ENCODE measurements at places on chromosomes 6 and 20.
A peak's percentile ranks its signal among the peaks of the same experiment; 100 is the strongest.

GRCh38 chr20:46022411-46023147, 6.4 kb upstream of the SLC12A5 start:
- DNase-seq = no peak

GRCh38 chr20:40682104-40682981, 6.7 kb downstream of the MAFB start:
- DNase-seq = no peak

DNA sequence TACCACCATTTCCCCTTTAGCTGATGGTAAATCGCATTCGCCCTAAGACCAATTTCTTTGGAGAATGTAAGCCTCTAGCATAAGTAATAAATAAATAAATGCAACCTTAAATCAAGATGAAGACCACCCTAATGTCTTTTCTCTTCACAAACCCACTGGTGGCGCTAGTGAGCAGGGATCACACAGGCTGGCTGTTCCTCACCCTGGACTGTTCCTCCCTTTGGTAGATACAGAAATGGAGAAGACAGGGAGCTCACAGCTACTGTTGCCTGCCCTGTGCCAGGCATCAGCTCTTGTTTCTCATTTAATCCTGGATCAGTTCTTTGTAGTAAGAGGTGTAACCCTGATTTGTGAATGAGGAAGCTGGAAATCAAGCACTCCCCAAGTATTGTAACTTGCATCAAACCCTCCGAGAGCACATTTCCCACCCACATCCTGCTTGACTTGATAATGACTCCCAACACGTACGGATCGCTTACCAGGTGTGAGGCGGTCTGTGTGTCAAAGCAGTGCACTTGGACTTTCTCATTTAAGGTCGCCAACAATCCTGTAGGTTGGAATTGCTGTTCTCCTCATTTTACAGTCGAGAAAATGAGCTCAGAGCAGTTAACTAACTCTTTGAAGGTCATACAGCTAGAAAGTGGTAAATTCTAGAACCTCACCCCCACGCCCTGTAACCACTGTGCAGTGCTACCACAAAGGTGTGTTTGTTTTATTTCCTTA, 236.1 kb downstream of the TSHZ2 start:
- no peak for DNase-seq

DNA sequence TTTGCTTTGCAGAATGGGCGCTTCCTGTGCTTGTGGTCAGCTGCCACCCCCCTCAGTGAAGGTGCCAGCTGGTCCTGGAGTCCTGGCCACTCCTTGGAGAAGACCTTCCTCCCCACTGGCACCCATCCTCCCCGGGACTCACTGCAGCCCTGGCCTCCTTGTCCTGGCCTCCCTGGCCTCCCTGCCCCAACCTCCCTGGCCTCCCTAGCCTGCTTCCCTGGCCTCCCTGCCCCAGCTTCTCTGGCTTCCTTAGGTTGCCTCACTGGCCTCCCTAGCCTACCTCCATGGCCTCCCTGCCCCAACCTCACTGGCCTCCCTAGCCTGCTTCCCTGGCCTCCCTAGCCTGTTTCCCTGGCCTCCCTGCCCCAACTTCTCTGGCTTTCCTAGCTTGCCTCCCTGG, 297.8 kb downstream of the CDH4 start:
- no peak for DNase-seq

- DNase-seq = no peak
These were observed 312 bp downstream of the TXNDC5 start for GRCh38 chr6:7910298-7910653.

- no peak for DNase-seq
These were observed 6.0 kb downstream of the RARS2 start for GRCh38 chr6:87583822-87584221.

GRCh38 chr6:26525838-26526237, 12.3 kb upstream of the HMGN4 start:
- no peak for DNase-seq

DNA sequence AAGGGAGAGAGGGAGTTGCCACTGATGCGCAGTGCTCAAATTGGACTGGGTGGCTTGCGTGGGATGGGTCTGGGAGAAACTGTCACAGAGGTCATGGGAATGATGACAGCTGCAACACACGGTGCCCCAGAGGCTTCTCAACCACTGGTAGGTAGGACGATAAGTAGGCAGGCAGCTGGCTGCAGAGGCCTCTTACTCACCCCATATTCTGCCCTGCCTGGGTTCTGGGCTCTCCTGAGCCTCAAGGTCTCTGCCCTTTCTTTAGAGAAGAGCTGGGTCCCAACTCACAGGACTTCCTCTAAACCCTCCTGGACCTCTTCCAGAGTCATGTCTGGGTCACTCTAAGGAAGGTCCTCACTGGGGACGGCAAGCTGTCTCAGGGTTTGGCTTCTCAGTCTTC, 37.2 kb upstream of the RNF24 start:
- no peak for DNase-seq

DNA sequence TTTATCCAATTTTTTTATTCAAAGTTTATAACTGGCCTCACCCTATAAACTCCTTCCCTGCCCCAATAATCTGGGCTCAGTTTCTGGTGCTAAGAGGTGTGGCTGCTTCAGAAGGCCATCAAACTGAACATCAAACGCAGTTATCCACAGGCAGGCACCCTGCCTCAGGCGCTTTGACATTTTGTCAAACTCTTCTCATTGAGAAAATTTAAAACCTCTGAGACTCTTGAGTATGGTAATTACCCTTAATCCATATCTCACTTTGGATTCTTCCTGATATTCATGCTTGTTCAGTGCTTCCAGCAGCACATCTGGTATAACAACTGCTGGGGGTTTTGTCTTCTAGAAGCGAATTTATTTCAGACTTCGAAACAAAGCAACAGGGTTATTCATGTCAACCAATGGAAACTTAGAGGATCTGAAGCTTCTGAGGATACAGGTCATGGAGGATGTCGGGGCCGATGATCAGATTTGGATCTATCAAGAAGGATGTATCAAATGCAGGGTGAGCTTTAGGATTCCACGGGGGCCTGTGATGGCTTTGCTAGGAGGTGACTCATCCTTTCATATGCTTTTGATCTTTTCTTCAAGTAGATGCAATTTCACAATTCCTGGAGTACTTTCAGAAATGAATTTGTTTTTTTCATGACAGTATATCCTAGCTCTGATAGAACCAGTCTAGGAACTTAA, 68.2 kb downstream of the RTN4IP1 start:
- no peak for DNase-seq

GRCh38 chr6:108175592-108176279, 9.9 kb downstream of the NR2E1 start:
- no peak for DNase-seq

DNA sequence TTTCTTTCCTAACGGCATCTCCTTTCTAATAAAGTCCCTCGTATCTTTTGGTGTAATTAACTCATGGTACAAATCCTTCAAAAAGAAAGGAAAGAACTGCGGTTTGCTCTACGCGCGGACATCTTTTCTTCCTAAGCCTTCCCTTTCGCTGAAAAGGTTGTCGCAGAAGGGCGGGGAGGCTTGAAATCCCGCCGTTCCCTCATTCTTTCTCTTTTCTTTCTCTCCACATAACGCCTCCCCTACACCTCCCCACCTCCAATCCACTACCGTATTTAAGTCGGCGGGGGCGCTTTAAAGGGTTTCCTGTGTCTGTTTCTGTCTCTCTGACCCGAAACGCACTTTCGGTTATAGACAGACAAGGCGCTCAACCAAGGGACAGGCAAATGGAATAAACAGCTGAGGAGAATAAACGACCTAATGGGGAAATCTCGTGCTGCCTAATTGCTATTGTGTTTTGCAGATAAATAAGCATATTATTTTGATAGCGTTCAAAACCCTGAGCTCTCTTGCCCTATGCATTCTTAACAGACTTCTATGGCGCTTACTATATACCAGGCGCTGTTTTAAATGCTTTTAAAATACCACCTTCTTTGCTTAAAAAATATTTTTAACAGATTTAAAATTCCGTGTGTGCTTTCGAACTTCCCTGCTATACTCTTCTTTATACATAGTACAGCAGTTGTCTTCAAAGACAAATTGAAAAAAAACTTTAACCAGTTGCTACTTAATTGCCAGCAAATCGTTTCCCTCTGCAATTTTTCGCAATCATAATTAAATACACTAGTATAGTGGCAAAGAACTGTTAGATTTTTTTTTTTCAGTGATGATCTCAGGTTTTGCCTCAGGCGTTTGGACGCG, 2.5 kb upstream of the HEY2 start:
- no peak for DNase-seq

DNA sequence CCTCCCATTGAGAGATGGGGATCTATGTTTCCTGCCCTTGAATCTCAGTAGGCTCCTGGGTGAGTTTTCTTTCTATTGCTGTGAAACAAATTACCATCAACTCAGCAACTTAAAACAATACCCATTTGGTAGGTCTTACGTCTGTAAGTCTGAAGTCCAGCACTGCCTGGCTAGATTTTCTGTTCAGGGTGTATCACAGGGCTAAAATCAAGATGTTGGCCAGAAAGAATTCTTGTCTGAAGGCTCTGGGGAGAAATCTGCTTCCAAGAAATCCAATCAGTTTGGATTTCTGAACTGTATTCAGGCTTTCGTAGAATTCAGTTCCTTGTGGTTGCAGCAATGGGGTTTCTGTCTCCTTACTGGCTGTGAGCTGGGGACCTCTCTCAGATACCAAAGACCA, 99.6 kb upstream of the SLC24A3 start:
- DNase-seq = no peak

DNA sequence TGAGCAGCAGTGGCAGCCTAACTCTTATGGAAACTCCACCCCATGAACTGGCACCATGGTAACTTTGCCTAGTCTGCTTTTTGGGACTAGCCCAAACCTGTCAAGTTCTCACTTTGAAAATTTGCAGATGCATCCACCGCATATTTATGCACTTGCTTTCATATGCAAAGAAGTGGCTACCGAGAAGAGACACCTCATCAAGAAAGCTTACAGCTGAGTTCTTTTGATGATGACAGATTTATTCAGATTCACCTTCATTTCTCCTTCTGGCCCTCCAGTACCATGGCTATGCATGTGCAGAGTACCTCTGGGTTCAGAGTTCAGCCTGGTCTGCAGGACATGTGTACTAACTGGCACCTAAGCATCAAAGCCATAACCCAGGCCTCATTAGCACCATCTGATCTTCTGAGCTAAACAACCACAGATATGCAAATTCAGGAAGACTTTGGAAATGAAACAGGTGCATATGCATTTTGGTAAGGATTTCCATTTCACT, 154.3 kb upstream of the TENT5A start:
- no peak for DNase-seq

GRCh38 chr20:57460781-57461465, 64.0 kb downstream of the CTCFL start:
- no peak for DNase-seq

DNA sequence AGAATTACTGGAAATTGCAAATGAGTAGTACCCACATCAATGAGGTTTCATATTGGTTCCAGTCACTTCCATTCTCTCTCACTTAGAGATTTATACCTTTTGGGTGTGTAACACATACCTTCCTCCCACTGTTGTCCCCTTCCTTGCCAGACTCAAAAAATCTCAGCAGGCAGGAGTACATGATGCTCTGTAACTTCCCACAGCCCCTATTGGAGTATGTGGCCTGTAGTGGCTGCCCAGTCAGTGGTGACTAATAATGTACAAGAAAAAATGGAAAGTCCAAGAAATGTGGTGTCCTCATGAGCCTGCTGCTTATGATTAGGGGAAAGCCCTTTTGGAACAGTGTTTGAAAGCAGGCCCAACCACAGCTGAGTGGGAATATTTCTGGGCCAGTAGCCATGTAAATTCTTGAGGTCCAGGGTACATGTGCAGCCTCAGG, 312.0 kb downstream of the ZFAND3 start:
- peak; percentile 95 for DNase-seq

GRCh38 chr6:10529231-10529801, 8.2 kb downstream of the GCNT2 start:
- no peak for DNase-seq

DNA sequence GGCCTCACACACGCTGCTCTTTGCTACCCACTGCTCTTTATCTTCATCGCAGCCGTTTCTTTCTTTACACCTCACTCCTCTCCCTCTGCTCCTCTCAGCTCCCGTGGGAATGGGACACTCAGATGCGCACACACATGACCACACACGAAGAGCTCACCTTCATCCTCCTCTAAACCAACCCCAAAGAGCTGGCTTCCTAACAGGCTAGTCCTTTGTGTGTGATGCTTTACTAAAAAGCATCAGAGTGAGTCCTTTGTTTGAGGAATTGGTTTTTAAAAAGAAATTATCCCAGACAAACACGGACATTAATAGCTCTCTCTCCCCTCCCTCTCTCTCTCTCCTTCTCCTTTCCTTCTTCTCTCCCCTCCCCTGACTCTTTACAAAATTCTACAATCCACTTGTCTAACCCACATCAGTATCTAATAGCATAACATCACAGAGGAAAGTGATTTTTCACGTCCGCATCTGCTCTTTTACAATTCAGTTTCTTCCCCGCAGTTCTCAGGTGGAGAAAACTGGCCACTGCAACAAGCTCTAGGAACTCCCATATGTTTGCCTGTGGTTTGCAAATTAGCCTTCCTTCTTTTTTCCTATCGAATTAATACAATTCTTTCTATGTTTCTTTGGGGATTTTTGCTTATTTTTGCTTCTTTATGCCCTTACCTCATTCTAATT, 306.8 kb upstream of the CNR1 start:
- DNase-seq = no peak

- DNase-seq = no peak
These were observed 96.6 kb downstream of the ARID1B start for GRCh38 chr6:156873654-156874380.

- no peak for DNase-seq
These were observed 15.8 kb upstream of the PLCB4 start for GRCh38 chr20:9053108-9053507.

GRCh38 chr20:23071996-23072395, 14.1 kb downstream of the CD93 start:
- no peak for DNase-seq

GRCh38 chr20:36017048-36017951, 48.9 kb downstream of the CNBD2 start:
- DNase-seq = peak; percentile 75

Measured in GM04503 (cell line).